ENCODE measurements at places on chromosomes 16 and 17. TPM values are rescaled to one million over a fixed set of nuclear protein-coding genes. Genes with fewer than 3 reads are reported as not detected.

Gene CARD14
- 0.50 TPM for total RNA-seq

Gene TMEM92
- total RNA-seq: 1.2 TPM

Gene EIF3CL
- total RNA-seq: 72.7 TPM

Gene PRR29
- total RNA-seq: 13.4 TPM

Gene SPN
- total RNA-seq: 0.88 TPM

Gene BAIAP3
- total RNA-seq: 30.1 TPM

Gene MT1G
- 1.7 TPM for total RNA-seq

Gene RNU2-1
- total RNA-seq: not detected

Gene NATD1
- total RNA-seq: 2.4 TPM

Gene ASGR1
- total RNA-seq: 8.2 TPM

Gene CPHXL2
- total RNA-seq: not detected

Gene HBQ1
- 6.4 TPM for total RNA-seq

Gene GSG1L
- 7.5 TPM for total RNA-seq

Gene CMTM2
- 1.7 TPM for total RNA-seq

Gene ENPP7
- total RNA-seq: not detected

Gene BCO1
- 0.40 TPM for total RNA-seq

Gene KRTAP9-9
- total RNA-seq: not detected

Gene DNAAF8
- total RNA-seq: 4.1 TPM

Gene C17orf50
- not detected for total RNA-seq

Measured in spinal cord (tissue), 10 donors.